Lower leg skin (tissue), 4 donors: ENCODE measurements at places on chromosomes 12 and 14. TPM values are rescaled to one million over a fixed set of nuclear protein-coding genes. Genes with fewer than 3 reads are reported as not detected.

DNA sequence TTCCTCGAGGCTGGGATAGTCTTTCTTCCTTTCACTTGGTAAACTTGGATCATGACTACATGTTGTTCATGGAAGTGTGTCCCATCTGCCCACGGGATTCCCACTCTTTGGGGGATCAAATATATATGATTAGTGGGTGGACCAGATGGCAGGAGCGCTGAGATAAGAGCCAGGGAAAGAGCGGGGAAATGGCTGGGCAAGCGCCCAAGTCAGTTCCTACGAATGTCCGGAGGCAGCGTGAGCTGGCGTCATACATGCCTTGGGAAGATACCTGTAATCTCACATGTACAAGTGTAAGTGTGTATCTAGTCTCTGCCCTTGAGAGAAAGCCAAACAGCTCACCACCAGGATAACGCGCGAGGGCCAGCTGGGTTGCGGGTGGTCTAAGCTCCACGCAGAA, 62.3 kb downstream of the FZD10 start:
- DNase-seq = no peak

DNA sequence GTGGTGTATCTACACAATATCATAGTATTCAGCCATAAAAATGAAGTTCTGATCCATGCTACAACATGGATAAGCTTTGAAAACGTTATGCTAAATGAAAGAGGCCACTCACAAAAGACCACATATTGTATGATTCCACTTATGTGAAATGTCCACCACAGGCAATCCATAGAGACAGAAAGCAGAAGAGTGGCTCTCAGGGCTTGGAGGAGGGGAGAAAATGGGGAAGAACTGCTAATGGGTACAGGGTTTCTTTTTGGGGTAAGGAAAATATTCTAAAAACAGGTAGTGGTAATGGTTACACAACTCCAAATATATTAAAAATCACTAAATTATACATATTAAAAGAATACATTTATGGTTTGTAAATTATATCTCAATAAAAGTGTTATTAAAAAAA, 16.5 kb downstream of the SCNN1A start:
- DNase-seq = no peak

DNA sequence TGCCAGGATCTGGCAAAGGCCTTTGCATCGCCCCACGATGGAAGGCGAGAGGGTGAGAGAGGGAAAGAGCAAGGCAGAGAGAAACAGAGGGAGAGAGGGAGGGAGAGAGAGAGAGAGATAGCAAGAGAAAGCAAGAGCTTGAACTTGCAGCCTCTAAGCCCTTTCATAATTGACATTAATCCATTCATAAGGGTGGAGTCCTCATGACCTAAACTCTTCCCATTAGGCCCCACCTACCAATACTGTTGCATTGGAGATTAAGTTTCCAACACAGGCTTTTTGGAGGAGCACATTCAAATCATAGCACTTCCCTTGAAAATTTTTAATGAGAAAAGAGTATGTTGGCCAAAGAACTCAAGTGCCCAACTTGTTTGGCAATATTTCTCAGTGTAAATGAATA, 48.6 kb upstream of the ZDHHC17 start:
- no peak for DNase-seq

- DNase-seq = no peak
These were observed 148.8 kb upstream of the EGLN3 start for GRCh38 chr14:34099635-34100034.

Gene RPL36AL
- 164 TPM for total RNA-seq

Gene RFX4
- total RNA-seq = not detected

Gene BBOF1
- total RNA-seq = 9.1 TPM

Gene ASPG
- 32.2 TPM for total RNA-seq

Gene TAS2R7
- not detected for total RNA-seq
